ENCODE measurements at places on chromosomes 16 and 17.

GRCh38 chr16:56451753-56452689 is 667 bp downstream of the OGFOD1 start:
- peak; percentile 7 for DNase-seq

DNA sequence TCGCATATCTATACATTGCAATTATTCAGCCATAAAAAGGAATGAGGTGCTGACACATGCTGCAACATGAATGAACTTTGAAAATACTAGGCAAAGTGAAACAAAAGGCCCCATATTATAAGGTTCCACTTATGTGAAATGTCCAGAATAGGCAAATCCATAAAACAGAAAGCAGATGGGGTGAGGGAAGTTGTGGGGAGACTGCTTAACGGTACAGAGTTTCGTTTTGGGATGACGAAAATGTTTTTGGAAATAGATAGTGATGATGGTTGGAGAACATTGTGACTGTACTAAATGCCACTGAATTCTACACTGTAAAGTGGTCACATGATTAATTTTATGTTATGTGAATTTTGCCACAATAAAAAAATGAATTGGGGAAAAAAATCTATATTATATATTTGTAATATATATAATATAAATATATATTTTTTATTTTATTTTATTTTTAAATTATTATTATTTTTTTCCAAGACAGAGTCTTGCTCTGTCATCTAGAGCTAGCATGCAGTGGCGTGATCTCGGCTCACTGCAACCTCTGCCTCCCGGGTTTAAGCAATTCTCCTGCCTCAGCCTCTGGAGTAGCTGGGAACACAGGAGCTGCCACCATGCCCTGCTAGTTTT is 4.2 kb upstream of the GNA13 start:
- DNase-seq = no peak

DNA sequence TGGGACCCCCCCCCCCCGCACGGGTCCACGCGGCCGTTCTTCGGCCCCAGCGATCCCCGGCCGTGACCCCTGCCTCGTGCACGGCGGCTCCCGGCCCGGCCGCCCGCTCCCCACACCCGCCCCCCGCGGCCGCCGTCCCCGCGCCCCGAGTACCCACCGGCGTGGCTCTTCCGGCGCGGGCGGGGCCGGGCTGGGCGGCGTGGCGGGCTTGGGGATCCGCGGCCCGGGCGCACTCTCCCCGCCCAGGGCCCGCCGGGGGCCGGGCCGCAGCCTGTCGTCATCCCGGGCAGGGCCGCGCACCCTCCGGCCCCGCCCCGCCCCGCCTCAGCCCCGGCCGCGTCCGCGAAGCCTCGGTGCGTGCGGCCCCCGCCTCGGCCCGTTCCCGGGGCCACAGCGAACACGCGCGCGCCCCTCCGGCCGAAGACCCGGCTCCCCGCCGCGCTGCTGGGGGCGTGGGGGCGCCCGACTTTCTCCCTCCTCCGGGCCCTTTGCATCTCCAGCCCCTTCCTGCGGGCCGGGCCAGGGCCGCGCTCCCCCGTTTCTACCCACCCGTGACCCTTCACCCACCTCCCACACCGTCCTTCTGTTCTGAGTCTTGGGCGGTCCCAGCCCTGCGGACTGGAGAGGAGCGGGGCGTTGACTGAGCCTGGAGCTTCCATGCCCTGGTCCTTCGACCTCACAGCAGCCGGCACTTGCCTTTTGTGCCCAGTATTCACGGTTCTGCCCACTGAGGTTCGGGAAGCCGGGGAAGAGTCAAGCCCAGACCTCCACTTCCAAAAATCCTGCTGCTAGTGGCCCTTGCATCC is 840 bp downstream of the MYO1C start:
- DNase-seq = no peak

- DNase-seq = no peak
Measured at GRCh38 chr17:82959990-82960418, 119.4 kb upstream of the METRNL start.

DNA sequence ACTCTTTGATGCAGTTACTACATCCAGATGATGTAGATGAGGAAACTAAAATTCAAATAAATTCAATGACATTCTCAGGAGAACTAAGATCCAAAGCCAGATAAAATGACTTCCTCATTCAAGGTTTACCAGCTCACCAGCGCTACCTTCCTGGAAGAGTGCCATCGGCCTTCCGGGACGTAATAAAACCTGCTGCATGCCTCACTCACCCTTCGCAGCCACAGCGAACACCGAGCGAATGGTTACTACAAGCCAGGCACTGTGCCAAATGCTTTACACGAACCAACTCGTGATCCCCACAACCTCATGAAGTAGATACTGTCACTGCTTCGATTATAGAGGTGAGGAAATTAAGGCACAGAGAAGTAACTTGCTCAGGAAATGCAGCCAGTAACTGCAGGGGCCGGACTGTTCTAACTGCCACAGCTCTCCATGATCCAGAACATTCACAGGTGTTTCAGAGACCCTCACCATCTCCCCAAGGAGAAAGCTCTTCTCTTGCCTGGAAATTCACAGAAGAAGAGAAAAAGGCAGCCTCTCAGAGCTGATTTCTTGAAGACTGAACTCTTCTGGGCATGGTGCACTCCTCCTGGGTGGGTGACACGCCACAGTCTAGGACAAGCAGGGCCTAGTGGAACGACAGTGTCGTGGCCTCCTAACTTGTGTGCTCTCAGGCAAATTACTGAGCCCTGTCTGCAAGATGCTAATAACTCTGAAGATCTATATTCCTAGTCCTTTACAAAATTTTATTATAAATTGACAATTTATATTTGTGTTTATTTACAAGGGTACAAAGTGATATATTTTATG is 46.8 kb downstream of the HIC1 start:
- DNase-seq = peak; percentile 21

- DNase-seq = no peak
Measured at GRCh38 chr17:77645072-77646045, 313.1 kb upstream of the TNRC6C start.

- DNase-seq = no peak
Measured at GRCh38 chr17:73423806-73424205, 112.0 kb upstream of the CDC42EP4 start.
